Immature natural killer cell (primary cell): ENCODE measurements at places on chromosomes 1 and 21.

DNA sequence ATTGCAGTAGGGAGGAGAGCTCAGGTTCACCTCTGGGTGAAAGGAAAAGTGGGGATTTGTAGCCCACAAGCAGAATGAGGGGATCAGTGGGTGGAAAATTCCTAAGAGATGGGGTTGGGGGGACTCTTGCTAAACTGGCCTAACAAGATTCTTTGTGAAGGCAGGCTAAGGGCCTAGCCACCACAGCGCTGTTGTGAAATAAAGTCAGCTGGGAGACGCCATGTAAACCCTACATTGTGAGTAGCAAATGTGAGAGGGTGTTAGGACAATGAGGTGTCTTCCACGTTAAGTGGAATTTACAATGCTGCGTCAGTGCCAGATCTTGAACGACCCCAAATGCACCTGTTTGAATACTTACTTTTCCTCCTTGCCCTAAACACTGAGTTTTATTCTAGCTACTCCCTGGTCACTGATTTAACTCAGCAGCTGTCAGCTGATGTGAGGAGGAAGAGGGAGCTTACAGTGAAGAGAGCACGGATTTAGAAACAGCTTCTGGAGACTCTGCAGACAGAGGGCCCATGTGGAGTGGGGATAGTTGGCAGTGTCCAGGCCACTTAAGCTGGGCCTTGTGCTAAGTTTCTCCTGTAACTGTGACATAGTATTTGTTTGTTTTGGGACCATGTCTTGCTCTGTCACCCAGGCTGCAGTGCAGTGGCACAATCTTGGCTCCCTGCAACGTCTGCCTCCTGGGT lies 17.3 kb downstream of the PDPN start:
- DNase-seq: no peak

DNA sequence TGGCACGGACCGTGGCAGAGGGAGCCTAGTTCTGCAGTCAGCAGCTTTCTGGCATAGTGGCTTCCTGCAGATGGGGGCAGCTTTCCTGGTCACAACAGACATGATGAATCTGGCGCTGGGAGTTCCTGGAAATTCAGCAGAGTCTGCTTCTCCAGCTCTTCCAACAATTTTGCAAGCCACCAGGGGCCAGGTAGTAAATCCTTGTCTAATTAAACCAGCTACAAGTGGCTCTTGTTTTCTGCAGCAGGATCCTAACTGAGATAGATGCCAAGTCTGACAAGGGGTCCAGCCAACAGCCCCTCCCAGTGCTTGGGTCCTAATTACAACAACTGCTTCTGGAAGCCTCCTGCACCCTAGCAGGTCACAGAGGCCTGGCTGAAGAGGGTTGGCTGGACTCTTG lies 35.8 kb downstream of the TRIM62 start:
- no peak for DNase-seq

GRCh38 chr1:166197597-166197996 lies 30.8 kb upstream of the FAM78B start:
- DNase-seq: no peak

DNA sequence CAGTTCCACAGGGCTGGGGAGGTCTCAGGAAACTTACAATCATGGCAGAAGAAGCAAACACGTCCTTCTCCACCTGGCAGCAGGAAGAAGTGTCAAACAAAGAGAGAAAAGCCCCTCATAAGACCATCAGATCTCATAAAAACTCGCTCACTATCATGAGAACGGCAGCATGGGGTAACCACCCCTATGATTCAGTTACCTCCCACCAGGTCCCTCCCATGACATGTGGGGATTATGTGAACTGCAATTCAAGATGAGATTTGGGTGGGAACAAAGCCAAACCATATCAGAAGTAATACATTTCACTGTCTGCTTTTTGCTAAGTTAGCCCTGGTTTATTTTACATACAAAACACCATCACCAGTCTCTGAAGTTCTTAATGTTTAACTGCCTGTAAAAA lies 68.5 kb downstream of the RBM11 start:
- no peak for DNase-seq

GRCh38 chr1:170200161-170200560 lies 54.4 kb downstream of the NTMT2 start:
- DNase-seq: no peak

GRCh38 chr21:45318556-45319404 lies 31.1 kb upstream of the POFUT2 start:
- DNase-seq: no peak

DNA sequence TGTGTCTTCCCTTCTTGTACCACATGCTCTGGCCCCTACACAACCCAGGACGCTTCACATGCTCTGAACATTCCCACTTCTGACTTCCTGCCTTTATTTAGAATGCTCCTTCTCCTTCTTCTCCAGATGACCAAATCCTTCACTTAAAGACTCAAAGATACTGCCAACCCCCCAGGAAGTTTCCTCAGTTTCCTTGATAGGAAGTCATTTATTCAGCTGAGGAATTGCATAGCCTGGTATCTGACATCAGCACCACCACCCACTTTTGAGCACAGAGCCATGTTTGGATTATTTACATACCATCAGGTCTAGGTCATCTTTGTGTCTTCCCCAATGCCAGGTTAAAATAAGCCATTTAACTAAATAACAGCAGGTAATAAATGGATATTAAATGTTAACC lies 42.4 kb downstream of the GFI1 start:
- DNase-seq: no peak

- no peak for DNase-seq
These were observed 20.2 kb downstream of the COLGALT2 start for GRCh38 chr1:184017306-184017705.

GRCh38 chr1:200588698-200589097 lies 31.9 kb downstream of the KIF14 start:
- DNase-seq: no peak

DNA sequence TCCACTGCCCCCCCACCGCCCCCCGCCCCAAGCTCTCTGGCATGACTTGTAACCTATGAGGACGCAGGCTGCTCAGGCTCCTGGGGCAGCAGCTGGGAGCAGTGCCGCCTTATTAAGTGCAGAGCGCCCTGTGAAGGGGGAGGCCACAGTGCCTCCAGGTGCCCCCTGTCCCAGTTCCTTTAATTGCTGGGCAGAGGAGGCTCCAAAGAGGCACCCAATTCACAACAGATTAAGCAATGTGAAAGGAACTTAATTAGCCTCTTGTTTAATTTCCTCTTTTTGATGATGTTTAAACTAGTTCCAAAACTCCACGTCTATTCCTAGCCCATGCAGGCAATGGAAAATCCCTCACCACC lies 3.0 kb downstream of the RXFP4 start:
- DNase-seq: no peak

GRCh38 chr1:248787430-248787829 lies 31.9 kb upstream of the LYPD8 start:
- no peak for DNase-seq

- DNase-seq: no peak
These were observed 42.5 kb downstream of the RPRD2 start for GRCh38 chr1:150406483-150406882.

- no peak for DNase-seq
These were observed 116.1 kb upstream of the GORAB start for GRCh38 chr1:170415710-170416372.

DNA sequence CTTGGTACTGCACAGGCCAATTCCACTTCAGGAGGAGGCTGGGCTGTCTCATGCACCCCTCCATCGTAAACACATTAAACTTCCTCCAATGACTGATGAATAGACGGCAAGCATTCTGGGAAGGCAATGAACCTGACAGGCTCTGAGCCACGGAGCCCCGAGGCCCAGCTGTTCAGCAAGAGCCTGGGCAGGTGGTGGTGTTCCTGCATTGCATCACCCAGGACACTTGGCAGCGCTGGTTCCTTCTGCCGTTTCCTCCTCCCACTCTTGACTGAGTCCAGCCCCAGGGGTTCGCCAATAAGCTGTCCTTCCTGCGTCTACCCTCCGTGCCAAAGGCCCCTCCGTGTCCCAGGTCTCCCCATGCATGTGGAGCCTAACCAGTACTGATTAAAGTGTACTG lies 109.8 kb downstream of the JAK1 start:
- no peak for DNase-seq

GRCh38 chr21:41098481-41099042 lies 69.4 kb upstream of the BACE2 start:
- no peak for DNase-seq

DNA sequence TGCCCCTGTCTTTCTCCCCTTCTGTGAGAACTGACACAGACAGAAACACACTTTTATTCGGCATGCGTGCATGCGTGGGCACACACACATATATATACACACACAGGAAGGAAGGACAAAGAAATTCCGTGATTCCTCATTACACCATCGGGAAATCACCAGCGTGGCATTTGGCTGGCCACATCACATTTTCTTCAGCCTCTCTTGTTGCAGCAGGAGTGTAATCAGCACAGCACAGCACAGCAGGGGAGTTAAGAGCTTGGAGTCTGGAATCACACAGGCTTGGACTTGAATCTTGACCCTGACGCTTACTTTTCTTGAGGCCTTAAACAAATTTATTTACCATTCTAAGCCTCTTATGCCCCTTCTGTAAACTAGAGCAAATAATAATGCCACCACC lies 45.3 kb upstream of the EPHA8 start:
- no peak for DNase-seq

GRCh38 chr1:68223687-68224086 lies 8.6 kb downstream of the WLS start:
- DNase-seq: no peak

- DNase-seq: no peak
These were observed 572.0 kb downstream of the PTPRU start for GRCh38 chr1:29808141-29808995.

DNA sequence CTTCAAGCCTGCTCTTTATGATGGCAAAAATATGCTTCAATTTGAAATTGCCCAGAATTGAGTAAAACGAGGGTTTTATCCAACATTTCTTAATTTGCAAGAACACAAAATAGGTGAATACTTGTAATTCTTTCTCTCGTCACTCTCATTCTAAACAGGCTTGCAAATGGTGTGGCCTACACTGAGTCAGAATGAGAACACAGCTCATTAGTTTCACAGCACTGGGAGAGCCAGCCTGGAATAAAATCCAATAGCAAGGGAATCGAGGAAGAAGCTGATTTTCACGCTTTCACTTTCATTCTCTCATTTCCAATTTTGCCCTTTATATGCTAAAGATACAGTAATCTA lies 537.5 kb downstream of the LTN1 start:
- DNase-seq: no peak

DNA sequence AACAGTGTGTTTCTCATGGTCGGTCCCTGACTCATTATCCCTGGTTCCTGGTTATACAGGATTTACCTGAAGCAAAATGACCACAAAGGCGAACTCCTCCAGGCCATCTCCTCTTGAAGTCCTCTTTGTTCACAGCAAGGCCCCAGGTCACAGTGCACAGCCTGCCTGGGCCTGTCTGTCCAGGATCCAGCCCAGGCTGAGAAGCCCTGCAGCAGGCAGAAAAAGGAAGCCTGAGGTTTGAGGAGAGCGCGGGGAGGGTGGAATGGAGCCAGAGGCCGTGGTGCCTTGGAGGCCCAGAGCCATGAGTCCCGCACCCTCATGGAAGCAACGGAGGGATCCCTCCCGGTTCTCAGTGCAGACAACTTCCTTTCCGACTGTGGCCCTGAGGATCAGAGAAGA lies 136.8 kb upstream of the IRF2BP2 start:
- DNase-seq: no peak

DNA sequence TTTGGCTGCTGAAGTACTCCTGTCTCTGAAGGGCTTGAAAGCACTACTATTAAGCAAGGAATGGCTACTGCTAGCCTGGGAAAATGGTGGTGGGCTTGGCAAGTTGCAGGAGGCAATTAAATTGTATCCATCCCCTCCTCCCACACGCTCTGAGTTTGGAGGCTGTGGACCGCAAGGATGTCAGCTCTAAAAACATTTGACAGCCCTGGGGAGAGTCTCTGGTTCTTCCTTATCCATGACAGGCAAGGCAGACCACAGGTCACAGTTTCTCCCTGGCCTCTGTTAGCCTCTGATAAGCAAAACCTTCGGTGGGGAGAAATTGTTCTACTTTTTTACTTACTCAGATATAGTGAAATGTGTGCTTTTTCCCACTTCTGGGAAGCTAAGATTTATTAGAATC lies 46.6 kb downstream of the S1PR1 start:
- no peak for DNase-seq

GRCh38 chr1:27077968-27078367 lies 65.3 kb upstream of the TENT5B start:
- no peak for DNase-seq

- DNase-seq: no peak
These were observed 269.4 kb downstream of the LRRC7 start for GRCh38 chr1:69836971-69837636.

- DNase-seq: no peak
These were observed 15.3 kb upstream of the AHCYL1 start for GRCh38 chr1:109969146-109969829.

DNA sequence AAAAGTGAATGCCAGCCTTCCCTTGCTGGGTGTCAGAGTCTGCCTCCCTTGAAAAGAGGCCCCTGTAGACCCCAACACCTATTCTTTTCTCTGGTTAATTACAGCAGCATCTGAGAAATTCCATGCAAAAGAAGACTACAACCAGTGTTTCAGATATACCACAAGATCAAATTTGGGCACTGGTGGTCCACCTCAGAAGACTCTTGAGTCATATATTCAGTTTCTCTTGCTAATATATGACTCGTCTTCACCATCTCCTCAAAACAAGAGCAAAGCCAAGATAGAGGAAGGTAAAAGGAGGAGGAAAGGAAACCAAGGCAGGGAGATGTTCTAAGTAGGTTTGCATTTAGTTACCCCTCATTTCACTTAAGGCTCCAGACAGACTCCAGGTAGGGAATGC lies 259.9 kb downstream of the ZNF648 start:
- no peak for DNase-seq
